Activated CD8-positive, alpha-beta T cell treated with anti-CD3 and anti-CD28 coated beads, Interleukin-2, amount 10 ng/mL, durations not matched to agents 7 days and 5 days (primary cell): ENCODE measurements at places on chromosomes 16 and 17. TPM values are rescaled to one million over a fixed set of nuclear protein-coding genes. Genes with fewer than 3 reads are reported as not detected.

DNA sequence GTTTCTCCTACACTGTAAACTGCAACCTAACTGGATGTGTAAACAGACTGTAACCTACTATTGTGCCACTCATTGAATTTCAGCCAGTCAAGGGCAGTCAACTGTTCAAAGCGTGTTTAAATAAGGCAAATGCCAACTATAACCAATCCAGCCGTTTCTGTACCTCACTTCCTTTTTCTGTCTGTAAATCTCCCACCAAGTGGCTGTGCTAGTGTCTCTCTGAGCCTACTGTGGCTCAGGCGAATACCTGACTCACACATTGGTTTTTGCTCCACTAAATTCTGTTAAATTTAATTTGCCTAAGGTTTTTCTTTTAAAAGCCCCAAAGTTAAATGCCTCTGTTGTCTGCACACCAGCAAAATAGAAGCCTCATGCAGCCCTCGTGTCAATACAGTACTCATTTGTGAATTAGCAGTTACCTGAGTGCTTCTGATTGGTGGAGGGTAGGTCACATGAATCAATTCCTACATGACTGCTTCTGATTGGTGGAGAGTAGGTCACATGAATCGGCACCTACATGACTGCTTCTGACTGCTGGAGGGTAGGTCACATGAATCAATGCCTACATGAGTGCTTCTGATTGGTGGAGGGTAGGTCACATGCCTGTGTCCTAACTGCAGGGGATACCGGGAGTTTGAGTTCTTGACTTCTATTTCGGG, 31.1 kb upstream of the CCR7 start:
- H3K36me3 ChIP-seq, result peaks cover 31% of the 10 kb centered on the region
- no peaks in the 10 kb centered on the region for H3K27me3 ChIP-seq
- H3K27ac ChIP-seq, result peak overlapping the region; percentile 95
- no peak overlapping the region for H3K4me3 ChIP-seq

DNA sequence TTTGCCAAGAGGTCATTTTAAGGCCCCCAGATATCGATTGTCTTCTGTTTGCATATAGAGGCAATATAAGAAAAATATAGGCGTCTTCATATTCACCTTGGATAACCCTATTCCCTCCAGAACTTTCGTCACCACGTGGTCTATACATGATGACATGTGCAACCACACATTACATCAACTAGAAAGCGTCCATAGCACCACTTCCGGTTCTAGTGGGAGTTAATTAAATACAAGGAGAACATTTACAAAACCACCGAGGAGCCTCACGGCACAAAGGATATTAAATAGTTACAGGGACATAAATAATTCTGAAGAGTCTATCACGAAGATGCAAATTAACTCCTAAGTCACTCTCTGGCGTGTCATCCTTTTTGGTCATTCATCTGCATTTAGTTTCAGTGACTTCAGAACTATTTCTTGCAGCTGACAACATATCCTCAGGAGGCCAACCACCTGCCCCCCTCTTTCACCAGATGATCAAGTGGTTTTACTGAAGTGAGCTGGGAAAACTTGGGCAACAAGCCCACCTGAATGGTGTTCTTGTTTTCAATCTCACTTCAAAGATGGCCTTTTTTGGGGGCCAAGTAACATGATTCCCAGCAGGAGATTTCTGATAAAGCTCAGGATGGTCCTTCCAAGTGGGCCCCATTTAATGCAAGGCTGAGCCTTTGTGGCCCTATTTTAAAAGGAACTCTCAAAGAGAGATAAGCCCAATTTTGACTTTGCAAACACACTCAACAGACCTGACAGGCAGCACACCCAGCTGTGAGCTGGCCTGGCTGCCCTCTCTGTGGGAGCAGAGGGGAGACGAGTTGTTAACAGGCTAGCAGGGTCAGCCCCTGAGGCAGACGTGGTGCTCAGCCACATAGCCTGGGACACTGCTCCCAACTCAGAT, 15.3 kb downstream of the CMTM3 start:
- DNase-seq, result no peak
- H3K4me1 ChIP-seq, result peaks cover 7% of the 10 kb centered on the region
- H3K4me3 ChIP-seq, result no peak overlapping the region
- H3K36me3 ChIP-seq, result no peaks in the 10 kb centered on the region
- no peaks in the 10 kb centered on the region for H3K27me3 ChIP-seq

DNA sequence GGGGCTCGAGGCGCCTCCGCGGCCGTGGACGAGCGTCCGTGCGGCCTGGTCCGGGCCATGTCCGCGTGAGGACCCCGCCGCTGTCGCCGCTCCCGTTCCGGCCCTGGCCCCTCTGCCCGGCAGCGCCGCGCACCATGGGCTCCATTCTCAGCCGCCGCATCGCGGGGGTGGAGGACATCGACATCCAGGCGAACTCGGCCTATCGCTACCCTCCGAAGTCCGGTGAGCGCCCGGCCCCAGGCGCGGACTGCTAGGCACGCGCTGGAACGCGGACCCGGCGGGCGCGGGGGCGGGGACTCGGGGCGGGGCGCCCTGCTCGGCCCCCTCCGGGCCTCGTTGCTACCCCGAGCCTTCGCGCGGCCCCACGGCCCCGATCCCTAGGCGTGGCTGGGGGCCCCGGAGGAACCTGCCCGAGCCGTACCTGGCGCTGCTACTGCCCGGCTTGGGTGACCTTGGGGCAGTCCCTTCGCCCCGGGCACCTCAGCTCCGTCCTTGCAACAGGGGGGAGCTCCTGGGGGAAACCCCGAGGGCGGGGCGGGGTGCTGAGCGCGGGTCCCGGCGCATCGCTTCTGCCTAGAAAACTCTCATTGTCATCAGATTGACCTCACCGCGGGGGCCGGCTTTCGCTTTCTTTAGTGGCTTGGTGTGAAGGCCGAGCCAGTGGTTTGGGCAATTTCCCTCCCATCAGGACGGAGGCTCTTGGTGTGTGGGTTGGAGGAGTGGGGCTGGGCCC, 367 bp downstream of the MGRN1 start:
- H3K27ac ChIP-seq, result peak overlapping the region; percentile 97
- peak; percentile 77 for DNase-seq
- H3K36me3 ChIP-seq, result peaks cover 24% of the 10 kb centered on the region

DNA sequence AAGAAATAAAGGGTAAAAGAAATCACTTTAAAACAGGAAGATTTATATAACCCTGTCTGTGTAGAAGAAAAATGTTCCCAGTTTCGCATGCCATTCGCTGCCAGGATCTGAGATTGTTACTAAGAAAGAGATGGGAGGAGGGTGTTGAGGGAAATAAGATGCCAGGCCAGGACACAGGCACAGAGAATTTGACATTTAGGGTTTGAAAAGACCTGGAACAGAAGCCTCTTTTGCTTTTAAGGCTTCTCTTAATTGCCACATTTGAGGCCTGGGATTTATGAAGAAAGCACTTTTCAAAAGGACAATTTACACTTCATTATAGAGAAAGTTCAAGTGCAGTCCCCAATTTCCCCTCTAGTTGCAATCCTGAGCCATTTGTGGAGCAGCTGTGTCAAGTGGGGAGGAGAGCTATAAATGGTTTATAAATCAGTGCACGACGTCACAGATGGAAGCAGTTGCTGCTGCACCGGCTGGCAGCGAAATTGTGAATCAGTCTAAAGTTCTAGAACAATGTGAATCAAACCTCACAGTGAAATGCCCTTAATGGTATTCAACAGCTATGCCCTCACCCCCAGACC, 26.5 kb upstream of the C16orf87 start:
- H3K27me3 ChIP-seq, result no peaks in the 10 kb centered on the region
- H3K4me1 ChIP-seq, result peaks cover 8% of the 10 kb centered on the region
- no peaks in the 10 kb centered on the region for H3K36me3 ChIP-seq
- no peak overlapping the region for H3K4me3 ChIP-seq

Gene SMIM22
- not detected for total RNA-seq
